ENCODE measurements at places on chromosomes 1 and 21. TPM values are rescaled to one million over a fixed set of nuclear protein-coding genes. Genes with fewer than 3 reads are reported as not detected.

DNA sequence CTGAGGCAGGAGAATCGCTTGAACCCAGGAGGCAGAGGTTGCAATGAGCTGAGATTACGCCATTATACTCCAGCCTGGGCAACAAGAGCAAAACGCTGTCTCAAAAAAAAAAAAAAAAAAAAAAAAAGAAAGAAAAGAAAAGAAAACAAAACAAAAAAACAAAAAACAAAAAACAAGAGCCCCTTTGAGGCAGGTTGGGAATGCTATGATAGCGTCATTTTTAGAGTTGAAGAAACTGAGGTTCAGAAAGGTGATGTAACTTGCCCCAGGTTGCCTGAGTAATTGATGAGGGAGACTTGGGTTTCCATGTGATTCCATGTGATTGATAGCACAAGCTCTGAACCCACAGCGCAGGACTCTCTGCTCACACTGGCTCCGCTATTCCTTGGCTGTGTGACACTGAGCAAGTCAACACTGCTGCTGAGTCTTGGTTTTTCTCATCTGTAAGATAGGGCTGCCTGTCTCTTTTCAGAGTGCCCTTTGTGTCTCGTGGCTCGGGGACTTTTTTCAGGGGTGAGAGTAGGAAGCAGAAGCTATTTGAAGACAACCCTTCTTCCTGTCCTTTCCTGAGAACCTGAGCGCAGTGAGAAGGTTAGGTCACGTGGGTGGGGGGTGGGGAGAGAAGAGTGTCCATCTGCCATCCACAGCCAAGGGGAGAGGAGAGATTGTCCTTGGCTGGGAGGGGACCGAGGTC, 2.5 kb downstream of the CNR2 start:
- no peak for DNase-seq

The KCND3 gene
- 0.15 TPM for total RNA-seq

DNA sequence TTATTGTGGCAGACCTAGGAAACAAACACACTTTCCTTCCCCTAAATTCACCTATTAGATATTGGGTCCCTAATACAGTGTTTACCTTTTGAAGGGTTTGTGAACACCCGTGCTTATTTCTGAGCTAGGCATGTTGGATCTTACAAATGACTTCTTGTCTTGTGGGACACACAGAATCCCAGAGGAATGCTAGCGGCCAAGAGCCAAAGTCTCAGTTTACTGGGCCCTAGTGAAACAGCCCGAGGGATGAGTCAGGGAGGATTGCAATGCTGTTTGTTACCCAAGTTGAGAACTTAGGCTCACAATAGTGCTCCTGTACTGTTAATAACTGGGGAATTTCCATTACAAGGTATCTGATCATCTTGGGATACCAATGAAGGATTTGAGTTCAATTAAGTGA, 100.1 kb upstream of the AKT3 start:
- no peak for DNase-seq

GRCh38 chr1:100391675-100392074, 39.4 kb downstream of the CDC14A start:
- DNase-seq = no peak

The HAO2 gene
- total RNA-seq = not detected

The SPRR2E gene
- total RNA-seq = not detected

DNA sequence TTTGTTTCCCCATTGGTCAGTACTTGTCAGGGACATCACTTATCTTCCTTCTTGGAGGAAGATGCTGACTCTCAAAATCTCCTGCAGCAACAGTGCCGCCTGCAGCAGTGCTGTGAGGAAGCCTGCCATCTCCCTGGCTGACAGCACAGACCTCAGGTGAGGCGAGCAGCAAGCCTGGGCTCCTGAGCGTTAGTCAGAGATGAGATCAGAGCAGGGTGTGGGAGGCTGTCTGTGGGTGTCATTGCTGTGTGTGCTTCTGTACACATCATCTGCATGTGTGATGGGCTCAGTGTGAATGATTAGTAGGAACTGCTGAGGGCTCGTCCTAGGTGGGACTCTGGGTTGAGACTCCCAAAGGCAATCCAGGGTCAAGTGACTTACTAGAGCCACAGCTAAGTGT, 6.1 kb downstream of the STRIP1 start:
- no peak for DNase-seq

DNA sequence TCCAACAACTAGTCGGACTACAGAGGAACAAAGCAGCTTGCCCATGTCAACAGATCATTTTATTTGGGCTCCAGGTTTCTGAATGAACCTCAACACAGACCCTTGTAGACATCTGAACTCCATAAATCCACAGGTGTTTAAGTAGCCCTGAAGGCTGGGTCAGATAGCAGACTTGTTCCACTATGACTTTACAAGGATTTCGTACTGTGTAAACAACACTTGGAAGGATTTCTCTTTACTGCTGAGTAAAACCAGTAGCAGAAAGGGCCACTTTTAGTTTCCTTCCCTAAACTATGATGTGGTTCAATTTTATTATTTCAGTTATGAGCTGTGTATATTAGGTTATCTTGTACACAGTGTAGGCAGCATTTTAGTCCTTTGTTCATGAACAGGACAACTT, 316.4 kb upstream of the ADGRL2 start:
- DNase-seq = no peak

The VASH2 gene
- 8.3 TPM for total RNA-seq

Data from endothelial cell (in vitro differentiated cells).